ENCODE measurements at places on chromosomes 12 and 14. TPM values are rescaled to one million over a fixed set of nuclear protein-coding genes. Genes with fewer than 3 reads are reported as not detected.

RAD9B gene
- 0.27 TPM for polyA plus RNA-seq

DNA sequence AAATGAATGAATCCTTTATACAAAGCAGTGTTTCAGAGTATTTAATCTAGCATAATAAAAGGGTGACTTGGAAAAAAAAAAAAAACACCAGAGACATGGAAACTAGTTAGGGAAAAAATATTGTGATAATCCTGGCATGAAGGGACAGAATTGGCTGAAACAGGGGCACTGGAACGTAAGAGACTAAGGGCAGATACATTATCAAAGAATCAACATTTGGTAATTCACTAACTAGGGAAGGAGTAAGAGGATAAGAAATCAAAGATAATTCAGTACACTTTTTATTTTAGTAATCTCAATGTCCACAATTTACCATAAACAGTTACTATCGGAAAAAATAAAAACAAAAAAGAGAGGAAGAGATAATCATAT, 18.2 kb downstream of the PYM1 start:
- DNase-seq = no peak

- no peak for DNase-seq
These were observed 4.9 kb downstream of the PLD4 start for GRCh38 chr14:104929268-104930230.

DNA sequence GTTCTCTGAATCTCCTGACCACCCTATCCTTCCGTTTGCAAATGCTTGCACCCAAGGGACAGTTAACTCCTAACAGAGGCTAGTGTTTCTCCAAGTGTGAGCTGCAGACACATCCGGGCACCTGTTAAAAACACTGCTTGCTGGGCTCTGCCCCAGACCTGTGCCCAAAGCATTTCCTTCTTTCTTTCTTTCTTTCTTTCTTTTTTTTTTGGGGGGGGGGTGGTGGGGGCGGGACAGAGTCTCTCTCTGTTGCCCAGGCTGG, 42.5 kb downstream of the SPRING1 start:
- DNase-seq = no peak

- DNase-seq = no peak
These were observed at the start of gene TMEM229B for GRCh38 chr14:67487937-67488893. Gene TMEM229B (minus strand): TSS chr14:67488721. CDS start chr14:67473923, 14,798 bp downstream.
